ENCODE measurements at places on chromosomes 1 and 21.
A peak's percentile ranks its signal among the peaks of the same experiment; 100 is the strongest.

GRCh38 chr1:201404722-201405483, 5.8 kb upstream of the LAD1 start:
- no peak for DNase-seq

GRCh38 chr1:84689514-84690396, 506 bp downstream of the SSX2IP start:
- peak; percentile 26 for DNase-seq

DNA sequence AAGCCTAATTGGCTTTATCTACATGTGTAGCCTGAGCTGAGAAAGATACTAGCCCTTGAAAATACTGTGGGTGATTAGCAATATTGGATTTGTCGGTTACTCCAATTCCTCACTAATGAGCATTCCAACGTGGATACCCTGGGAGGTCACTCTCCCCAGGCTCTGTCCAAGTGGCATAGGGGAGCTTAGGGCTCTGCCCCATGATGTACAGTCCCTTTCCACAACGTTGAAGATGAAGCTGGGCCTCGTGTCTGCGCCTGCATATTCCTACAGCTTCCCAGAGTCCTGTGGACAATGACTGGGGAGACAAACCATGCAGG, 2.6 kb downstream of the RCC1 start:
- DNase-seq, result no peak

GRCh38 chr1:81187635-81188034, 613.1 kb upstream of the ADGRL2 start:
- no peak for DNase-seq

GRCh38 chr1:161185282-161185682, 8.0 kb upstream of the B4GALT3 start:
- DNase-seq, result peak; percentile 40

All from activated CD4-positive, CD25-positive, alpha-beta regulatory T cell (primary cell).